ENCODE measurements at places on chromosomes 16 and 17.

GRCh38 chr17:38748149-38748891 lies at the start of gene PCGF2:
PCGF2 (minus strand) TSS chr17:38748336; CDS start chr17:38740402, 7,934 bp downstream.
- peak; percentile 84 for DNase-seq

DNA sequence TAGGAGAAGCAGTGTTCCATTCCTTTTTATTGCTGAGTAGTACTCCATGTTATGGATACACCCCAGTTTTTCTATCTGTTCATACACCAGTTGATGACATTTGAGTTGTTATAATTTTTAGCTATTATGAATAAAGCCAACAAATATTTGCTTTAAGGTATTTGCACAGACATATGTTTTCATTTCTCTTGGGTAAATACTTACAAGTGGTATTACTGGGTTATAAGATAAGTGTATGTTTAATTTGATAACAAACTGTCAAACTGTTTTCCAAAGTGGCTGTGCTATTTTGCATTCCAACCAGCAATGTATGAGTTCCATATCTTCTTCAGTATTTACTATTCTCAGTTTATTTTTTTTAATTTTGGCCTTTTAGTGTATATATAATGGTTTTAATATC lies 27.7 kb upstream of the GFOD2 start:
- DNase-seq = no peak

DNA sequence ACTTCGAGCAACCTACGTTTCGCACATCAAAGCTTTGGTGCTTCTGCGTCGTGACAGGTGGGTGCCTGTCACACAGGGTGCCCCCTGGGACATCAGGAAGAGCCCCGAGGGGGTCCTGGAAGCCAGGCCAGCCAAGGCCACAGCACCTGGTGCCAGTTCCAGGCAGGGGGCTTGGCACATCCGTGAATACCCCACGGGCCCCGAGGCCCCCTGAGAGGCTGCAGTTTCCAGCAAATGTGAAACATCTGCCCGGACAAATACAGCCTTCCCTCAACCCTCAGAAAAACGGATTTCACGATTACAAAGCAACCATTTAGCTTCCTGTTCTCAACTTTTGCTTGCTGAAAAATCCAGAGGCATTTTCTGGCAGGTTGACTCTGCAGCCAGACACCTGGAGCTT lies 109.3 kb upstream of the METRNL start:
- DNase-seq = no peak

- no peak for DNase-seq
These were observed 999 bp downstream of the XYLT1 start for GRCh38 chr16:17469741-17470181.

- no peak for DNase-seq
These were observed 82.3 kb downstream of the ARHGAP23 start for GRCh38 chr17:38510421-38511149.

DNA sequence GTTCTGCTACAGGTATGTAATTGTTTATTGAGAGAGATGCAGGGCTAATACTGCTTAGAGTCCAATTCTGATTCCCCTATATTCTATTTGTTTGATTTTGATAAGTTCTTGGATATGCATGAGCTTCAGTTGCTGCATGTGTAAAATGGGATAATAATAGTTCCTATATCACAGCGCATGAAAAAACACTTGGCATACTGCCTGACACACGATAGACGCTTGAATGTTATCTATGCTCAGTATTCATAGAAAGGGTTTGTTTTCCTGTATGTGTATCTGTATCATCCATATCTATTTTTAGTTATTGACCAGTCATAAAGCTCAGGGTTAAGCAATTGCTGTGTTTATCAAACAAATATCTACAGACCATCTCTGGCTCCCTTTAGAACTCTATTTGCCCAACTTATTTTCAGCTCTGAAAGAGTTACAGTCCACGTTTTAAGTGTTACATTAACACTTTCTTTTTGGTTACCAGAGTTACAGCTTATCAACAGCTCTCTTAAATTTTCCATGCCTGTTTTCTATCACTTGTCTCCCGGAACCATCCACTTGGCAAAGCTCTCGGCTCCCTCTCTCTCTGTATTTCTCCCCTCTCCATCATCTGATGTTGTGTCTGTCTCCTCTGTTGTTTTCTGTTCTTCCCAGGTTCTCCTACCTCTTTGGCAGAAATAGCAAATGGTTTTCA lies 334.8 kb downstream of the CBLN1 start:
- no peak for DNase-seq
